ENCODE measurements at places on chromosomes 1 and 21. TPM values are rescaled to one million over a fixed set of nuclear protein-coding genes. Genes with fewer than 3 reads are reported as not detected.

The AADACL3 gene
- total RNA-seq = 2.3 TPM

The PTPN22 gene
- not detected for total RNA-seq

The CDA gene
- total RNA-seq = 3.3 TPM

DNA sequence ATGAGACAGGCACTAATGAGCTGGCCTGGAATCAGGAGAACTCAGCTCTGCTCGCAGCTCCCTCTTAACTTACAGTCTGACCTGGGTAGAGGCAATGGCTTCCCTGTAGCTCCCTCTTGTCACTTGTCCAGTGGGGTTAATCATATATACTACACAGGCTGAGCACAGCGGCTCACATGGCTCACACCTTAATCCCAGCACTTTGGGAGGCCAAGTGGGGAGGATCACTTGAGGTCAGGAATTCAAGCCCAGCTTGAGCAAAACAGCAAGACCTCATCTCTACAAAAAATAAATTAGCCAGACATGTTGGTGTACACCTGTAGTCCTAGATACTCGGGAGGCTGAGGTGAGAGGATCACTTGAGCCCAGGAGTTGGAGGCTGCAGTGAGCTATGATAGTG is 4.2 kb downstream of the S100A6 start:
- H3K27ac ChIP-seq = no peak overlapping the region
- DNase-seq = no peak
- no peak overlapping the region for H3K4me3 ChIP-seq
- H3K36me3 ChIP-seq = no peaks in the 10 kb centered on the region
- H3K27me3 ChIP-seq = no peaks in the 10 kb centered on the region

The CR1L gene
- not detected for total RNA-seq

DNA sequence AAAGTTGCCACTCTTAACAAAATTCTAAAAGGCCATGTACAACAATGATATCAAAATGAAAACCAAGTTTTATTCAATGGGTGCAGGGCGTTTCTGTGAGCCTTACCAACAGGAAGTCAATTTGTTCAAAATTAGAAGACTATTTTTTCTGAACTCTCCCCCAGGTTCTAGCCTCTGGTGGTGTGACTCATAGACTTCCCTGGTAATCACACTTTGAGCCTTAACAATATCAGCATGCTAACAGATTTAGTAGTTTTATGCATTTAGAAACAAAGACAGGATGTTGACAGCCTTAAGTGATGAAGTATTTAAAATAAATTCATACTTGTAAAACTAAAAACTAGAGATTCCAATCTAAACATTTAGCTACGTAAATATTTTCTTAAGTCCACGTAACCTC is 88.4 kb downstream of the LRRC8C start:
- DNase-seq = no peak
- no peak overlapping the region for H3K4me3 ChIP-seq
- no peaks in the 10 kb centered on the region for H3K4me1 ChIP-seq
- H3K27ac ChIP-seq = no peak overlapping the region
- no peaks in the 10 kb centered on the region for H3K27me3 ChIP-seq
- no peaks in the 10 kb centered on the region for H3K36me3 ChIP-seq

- DNase-seq = no peak
- H3K4me1 ChIP-seq = no peaks in the 10 kb centered on the region
- no peak overlapping the region for H3K27ac ChIP-seq
- H3K36me3 ChIP-seq = no peaks in the 10 kb centered on the region
- no peak overlapping the region for H3K4me3 ChIP-seq
Measured at GRCh38 chr1:97366984-97367383, 553.9 kb downstream of the DPYD start.

DNA sequence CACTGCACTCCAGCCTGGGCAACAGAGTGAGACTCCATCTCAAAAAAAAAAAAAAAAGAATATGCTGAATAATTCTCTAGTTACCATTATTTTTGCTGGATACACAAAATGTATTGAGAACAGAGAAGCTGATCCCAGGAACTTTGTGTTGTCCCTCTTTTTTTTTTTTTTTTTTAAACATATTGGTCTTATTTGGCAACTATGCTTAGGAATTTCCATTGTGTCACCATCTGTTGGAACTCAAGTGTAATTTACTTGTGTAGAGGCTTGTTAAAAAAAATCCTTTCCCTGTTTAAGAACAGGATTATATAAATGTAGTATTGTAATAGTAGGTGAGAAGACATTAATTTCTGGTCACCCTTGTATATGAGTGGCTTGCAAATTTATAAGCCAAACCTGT is 28.6 kb downstream of the CAMSAP2 start:
- H3K4me1 ChIP-seq = no peaks in the 10 kb centered on the region
- no peak for DNase-seq
- no peaks in the 10 kb centered on the region for H3K27me3 ChIP-seq
- no peak overlapping the region for H3K4me3 ChIP-seq
- no peak overlapping the region for H3K27ac ChIP-seq
- H3K36me3 ChIP-seq = peaks cover 17% of the 10 kb centered on the region

DNA sequence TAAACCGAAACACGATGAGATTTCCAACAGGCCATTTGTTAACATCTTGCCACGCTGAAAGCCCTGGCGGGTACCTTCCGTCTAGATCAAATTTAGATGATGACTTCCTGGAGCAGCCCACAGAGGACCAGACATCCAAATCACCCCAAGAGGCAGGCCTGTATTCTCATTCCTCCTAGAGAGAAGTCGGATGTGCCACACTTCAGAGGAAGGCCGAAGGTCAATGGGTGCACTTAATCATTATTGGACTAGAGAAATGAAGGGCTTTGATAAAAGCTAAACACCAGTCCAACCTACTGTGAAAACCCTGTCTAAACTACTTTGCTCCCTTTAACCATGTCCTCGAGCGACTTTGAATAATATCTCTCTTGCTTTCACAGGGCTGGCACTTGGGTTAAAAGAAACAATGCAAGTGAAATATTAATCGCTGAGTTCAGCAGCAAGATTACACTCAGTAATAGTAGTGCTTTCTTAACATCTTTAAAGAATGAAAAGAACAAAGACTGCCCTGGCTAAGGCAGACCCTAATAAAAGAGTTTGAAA is 76.5 kb downstream of the BCAR3 start:
- DNase-seq = no peak
- no peaks in the 10 kb centered on the region for H3K4me1 ChIP-seq
- H3K27ac ChIP-seq = no peak overlapping the region
- H3K27me3 ChIP-seq = no peaks in the 10 kb centered on the region

- H3K4me1 ChIP-seq = no peaks in the 10 kb centered on the region
- no peaks in the 10 kb centered on the region for H3K27me3 ChIP-seq
- DNase-seq = no peak
Measured at GRCh38 chr1:160756849-160757201, 17.8 kb downstream of the SLAMF7 start.

All from H1 (cell line).